ENCODE measurements at places on chromosomes 1 and 21.
A peak's percentile ranks its signal among the peaks of the same experiment; 100 is the strongest.

DNA sequence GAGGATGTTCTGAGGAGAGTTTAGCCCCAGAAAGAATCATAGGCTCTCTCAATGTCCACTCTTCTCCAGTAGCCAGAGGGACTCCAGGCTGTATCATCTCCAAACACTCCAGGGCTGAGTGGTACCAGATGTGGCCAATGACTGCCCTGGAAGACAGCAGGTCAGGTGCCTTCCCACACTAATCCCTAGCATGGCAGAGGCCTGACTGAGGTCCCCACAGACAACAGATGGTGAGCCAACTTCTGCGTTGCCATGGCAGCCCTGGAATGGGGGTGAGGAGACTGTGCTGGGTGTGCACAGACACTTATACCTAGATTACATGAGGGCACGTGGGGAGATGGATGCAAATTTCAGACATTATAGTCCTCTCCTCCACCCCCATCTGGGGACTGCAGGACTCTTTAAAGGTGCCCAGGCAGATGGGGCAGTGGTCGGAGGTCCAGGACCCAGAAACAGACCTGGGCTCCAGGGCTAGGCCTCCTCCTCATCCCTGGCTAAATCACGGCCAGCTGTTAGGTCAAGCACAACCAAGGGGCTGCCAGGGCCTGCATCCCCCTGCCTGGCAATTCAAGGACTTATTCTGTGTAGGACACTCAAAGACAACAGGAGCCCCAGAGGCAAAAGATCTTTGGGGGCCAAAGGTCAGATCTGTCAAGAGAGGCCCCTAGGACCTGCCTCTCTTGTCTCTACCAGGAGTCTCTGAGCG is 42.9 kb downstream of the CAMK2N1 start:
- DNase-seq: peak; percentile 15

- no peak for DNase-seq
Observed at GRCh38 chr1:1373815-1374588, 1.0 kb downstream of the AURKAIP1 start.

DNA sequence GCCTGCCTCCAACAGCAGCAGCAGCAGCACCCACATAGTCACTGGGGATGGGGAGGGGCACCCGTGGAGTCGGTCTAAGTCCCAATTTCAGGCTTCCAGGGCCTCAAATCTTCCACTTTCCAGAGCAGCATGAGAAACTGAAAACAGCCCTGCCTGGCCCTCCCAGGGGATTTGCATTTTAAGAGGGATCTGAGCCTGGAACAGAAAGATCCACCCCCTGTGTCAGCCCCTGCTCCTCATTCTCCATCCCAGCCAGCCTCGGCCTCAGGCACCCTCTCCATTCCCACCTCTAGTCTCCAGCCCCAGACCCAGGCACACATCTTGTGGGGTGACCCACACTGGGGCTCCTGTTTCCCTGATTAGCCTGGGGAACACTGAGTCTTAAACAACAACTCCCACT is 51.8 kb downstream of the FBXO2 start:
- DNase-seq: no peak

DNA sequence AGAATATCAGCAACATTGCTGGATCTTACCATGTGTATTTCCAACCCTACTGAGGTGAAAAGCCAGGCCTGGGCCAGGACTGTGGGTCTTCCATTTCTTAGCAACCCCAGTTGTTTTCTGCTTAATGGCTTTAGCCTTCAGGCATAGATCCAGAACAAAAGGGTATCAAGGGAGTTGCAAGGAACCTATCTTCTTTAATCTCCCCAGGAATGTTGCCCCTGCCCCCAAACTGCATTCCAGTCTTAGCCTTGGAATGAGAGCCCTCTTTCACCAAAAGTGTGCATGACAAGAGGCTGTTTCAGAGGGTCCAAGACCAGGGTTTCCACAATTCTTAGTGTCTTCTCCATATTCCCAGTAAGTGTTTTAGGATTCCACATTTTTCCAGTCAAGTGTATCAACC is 87.9 kb upstream of the SOX13 start:
- DNase-seq: no peak

DNA sequence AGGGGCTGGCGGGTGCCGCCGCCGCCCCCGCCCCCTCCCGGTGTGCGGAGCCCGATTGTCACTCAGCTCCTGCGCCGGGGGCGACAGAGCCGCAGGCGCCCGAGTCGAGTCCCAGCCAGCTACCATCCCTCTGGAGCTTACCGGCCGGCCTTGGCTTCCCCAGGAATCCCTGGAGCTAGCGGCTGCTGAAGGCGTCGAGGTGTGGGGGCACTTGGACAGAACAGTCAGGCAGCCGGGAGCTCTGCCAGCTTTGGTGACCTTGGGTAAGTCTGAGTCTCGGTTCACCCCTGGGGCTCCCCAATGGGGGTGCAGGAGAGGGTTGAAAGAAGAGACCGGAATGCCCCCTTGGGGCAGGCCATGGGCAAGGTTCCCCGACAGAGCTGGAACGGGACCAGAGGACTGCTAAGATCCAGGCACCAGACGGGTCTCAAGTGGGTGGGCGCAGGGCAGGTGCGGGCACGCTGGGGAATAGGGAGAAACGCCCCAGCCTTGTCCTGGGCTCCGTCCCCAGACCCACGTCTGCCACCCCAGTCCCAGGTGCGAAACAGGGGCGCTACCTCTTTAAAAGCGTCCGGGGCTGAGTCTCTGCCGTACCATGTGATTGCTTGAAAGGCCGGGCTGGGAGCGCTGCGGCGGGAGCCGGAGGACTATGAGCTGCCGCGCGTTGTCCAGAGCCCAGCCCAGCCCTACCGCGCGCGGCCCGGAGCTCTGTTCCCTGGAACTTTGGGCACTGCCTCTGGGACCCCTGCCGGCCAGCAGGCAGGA is at the start of gene ADORA1:
ADORA1 (plus strand) TSS at position 61 of the 765 bp plus-strand sequence. CDS start 1,116 bp downstream, outside the sequence.
- peak; percentile 87 for DNase-seq

DNA sequence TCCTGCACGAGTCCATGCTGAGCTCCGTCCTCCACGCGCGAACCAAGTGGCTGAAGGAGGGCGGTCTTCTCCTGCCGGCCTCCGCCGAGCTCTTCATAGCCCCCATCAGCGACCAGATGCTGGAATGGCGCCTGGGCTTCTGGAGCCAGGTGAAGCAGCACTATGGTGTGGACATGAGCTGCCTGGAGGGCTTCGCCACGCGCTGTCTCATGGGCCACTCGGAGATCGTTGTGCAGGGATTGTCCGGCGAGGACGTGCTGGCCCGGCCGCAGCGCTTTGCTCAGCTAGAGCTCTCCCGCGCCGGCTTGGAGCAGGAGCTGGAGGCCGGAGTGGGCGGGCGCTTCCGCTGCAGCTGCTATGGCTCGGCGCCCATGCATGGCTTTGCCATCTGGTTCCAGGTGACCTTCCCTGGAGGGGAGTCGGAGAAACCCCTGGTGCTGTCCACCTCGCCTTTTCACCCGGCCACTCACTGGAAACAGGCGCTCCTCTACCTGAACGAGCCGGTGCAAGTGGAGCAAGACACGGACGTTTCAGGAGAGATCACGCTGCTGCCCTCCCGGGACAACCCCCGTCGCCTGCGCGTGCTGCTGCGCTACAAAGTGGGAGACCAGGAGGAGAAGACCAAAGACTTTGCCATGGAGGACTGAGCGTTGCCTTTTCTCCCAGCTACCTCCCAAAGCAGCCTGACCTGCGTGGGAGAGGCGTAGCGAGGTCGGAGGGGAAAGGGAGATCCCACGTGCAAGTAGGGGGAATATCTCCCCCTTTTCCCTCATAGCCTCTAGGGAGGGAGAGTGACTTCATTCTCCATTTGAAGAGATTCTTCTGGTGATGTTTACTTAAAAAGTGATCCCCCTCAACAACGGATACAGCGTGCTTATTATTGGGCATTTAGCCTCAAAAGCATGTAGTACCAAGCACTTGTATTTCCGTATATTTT is 991 bp downstream of the PRMT6 start:
- peak; percentile 71 for DNase-seq

- no peak for DNase-seq
Observed at GRCh38 chr1:210441028-210441427, 112.3 kb downstream of the HHAT start.

- no peak for DNase-seq
Observed at GRCh38 chr21:43890042-43890441, 25.0 kb downstream of the AGPAT3 start.

GRCh38 chr1:45913183-45913683 is 109.8 kb downstream of the MAST2 start:
- no peak for DNase-seq

DNA sequence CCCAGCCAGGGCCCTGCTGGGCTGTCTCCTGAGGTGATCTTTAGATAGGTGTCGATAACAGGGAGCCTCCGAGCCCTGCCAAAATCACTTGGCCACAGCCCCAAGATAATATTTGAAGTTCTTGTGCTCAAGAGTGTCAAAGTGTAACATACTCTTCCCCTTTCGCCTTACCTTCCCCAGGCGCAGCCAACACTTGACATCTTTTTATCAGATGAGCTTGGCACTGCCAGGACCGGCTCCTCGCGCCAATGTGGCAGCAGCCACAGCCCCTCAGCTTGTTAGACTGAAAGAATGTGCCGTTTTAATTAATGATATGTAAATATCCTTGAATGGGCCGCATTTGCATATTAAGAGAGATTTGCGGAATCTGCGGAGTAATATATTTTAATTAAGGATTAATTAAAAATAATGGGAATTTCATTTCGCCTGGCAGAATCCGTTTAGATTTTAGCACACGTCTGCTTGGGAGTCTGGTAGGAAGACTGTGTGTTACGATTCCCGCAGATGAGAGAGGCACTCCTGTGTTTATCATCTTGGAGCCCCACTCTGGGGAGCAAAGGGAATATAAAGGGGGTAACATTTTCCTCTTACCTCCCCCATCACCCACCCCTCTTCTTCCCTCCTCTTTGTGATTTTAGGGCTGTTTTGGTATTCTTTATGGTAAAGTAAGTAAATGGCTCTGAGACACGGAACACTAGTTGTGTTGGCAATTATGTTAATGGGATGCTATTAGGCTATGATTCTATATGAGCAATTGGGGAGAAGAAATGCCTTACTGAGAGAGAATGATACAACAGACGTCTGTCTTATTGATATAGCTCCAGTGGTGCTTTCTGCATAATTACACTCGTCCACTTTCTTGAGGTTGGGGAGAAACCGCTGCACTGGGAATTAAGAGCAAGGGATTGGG is 109.8 kb downstream of the PBX1 start:
- DNase-seq: no peak

DNA sequence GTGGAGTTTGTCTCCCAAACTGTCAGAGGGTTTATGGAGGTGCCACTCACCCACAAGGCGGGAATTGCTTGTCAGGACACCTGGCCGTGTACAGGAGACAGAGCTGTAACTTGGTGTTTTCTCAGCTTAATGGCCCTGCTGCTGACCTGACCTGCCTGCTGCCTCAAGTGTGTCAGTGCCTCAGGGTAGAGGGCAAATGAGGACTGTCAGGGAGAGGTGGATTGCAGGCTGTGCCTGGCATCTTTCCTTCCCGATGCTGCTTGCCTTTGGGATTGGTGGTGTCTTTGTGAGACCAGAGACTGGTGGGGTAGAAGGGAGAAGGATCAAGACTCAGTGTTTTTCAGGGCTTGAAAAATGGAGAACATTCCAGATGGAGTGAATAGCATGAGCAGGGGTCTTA is 31.4 kb downstream of the TMEM53 start:
- no peak for DNase-seq

GRCh38 chr1:5658340-5659316 is 333.6 kb downstream of the NPHP4 start:
- no peak for DNase-seq

DNA sequence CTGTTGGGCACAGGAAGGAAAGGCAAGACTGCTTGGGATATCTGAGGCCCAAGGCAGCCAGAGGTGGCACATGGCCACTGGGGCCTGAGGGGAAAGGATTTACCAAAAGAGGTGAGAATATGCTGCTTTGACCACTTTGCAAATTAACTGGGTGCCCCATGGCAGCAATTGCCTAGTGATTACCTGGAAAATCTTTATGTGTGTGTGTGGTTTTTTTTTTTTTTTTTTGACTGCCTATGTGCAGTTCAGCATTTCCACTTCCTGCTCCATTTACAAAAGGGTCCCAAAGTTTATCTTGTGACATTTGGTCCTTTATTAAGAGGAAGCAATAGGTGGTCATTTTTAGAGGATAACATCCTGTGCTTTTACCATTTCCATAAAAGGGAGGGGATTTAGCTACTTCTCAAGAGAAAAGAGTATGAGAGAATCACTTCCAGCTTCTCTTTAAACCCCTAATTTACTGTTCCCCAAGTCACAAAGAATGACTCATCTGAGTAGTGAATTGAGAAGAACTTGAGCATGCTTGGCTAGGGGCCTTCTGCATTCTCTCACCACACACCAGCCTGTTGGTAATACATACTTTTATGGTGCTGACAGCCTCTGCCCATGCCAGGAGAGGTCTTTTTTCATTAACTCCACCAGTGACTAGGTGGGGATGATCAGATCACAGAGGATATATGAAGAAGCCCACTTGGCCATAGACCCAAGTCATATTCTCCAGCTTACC is 52.1 kb downstream of the SYDE2 start:
- no peak for DNase-seq

GRCh38 chr21:15026370-15026769 is 38.4 kb downstream of the NRIP1 start:
- no peak for DNase-seq

DNA sequence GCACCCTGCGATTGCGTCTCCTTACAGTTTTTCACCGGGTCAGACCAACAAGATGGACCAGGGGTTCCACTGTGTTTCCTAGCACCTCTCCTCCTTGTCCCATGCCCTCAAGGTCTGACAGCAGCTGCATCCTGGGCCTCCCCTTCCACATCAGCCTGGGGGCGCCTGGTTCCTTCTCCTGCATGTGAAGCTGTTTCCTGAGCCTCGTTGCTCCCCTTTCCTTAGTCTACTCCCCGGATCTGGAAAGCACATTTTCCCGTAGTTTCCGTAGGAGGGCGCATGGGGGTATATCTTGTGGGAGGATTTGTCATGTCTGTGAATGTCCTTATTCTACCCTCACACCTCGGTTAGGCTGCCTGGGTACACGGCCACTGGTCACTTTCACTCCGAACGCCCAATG is 6.1 kb downstream of the PRDM15 start:
- no peak for DNase-seq

DNA sequence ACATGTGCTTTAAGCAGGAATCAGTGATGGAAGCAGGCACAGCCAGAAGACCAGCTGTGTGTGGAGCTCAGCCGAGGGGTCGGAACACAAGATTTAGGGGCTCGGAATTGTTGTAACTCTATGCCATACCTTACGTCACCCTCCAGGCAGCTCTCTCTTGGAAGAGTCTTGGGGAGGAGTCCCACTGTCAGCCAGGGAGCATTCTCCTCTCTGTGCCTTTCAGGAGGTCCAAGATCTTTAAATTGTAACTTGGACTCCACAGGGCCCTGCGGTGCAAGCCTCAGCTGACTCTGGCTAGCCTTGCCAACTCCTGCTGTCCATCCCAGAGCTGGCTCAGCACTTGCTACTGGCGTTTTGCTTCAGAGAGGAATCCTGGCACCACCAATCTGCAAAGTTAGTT is 26.4 kb upstream of the ROR1 start:
- no peak for DNase-seq

DNA sequence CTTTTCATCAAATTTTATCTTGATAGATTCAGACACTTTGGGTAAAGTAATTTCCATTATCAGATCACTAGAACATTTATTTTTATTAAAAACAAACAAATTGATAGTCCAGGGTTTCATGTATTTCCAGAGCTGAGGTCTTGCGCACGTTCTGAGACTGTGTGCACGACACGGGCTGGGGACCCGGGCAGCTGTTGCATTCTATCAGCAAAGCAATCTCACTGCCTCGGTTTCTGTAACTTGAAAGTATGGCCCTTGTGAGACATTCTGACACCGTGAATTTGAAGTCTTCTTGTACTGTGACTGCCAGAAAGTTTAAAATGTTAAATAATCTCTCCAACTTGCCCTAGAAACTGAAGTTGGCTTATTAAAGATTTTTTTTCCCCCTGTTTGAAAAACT is 746.9 kb upstream of the ADGRL2 start:
- DNase-seq: no peak

Data from anterior cingulate cortex (tissue), 58 donors.